Dorsolateral prefrontal cortex (tissue), 122 donors: ENCODE measurements at places on chromosomes 1 and 21. TPM values are rescaled to one million over a fixed set of nuclear protein-coding genes. Genes with fewer than 3 reads are reported as not detected.

Gene ZC3H11A
- 70.7 TPM for total RNA-seq

Gene TMEM82
- total RNA-seq = not detected

Gene SLC2A5
- 25.4 TPM for total RNA-seq

Gene IVL
- not detected for total RNA-seq

Gene OR2L13
- 7.7 TPM for total RNA-seq

Gene DIO1
- not detected for total RNA-seq

Gene TRIM45
- total RNA-seq = 10.2 TPM

Gene CFAP141
- not detected for total RNA-seq

DNA sequence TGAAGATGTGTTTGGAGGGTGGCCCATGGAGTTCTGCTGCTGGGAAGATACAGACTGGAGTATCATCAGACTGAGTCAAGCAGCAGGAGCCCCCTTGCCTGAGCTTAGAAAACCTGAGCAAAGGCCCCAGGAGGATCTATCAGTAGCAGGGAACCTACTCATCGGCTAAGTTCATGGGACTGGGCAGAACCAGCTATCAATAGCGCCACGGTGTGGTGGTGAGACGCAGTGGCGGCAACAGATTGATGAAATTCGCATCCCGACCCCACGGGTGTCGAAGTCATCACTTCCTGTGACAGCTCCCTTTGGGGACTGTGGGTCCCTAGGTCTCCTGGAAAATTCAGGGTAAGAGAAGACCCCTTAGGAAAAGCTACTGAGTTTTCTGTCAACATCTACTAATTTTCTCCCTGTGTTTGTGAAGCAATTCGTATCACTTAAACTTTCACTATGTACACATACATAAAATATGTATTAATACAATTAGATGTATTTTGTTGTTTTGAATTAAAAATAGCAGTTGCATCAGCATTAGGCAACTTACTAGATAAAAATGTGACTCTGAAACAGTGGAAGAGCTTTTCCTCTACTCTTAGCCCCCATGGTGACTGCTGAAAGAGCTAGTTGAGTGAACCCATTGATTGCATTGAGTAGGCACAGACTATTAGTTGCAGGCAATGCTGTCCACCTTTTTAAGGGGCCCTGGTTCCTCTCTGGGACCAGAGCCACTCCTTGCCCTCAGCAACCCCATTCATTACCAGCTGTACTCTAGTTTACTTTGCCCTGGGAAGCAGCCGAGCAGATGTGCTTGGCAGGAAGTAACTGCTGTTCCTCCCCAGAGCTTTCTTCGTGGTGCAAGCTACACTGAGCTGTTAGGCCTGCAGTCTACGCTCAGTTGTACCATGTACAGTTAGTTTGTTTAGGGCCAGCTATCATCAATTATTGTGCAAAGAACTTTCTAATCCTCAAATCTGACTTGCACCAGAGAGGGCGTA lies 7.3 kb upstream of the CACNA1S start:
- peak; percentile 58 for DNase-seq

- DNase-seq = no peak
Observed at GRCh38 chr1:241331328-241332036, 25.5 kb downstream of the RGS7 start.

DNA sequence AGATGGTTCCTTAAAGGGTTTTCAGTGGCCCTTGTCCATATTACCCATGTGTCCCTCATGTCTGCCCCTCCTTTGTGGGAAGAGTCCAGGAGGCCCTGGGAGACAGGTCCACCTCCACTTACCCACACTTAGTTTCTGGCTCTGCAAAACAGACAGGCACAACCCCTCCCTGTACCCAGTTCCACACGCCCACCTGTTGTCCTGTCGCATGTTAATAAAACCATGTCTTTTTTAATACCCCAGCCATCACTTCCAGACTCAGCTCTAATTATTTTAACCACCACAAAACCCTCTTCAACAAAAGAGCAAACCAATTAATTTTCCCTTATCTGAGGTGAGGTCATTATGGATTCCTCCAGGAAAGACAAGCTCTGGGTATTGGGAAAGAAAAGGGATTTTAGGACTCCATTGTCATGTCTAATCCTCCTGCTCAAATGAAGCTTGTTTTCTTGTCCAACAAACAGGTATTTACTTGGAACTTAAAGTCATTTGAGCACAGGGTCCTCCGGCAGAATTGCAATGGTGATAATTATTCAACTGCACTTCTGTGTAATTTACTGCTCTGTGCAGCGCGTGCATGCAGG lies 68.9 kb downstream of the CCDC185 start:
- DNase-seq = no peak

DNA sequence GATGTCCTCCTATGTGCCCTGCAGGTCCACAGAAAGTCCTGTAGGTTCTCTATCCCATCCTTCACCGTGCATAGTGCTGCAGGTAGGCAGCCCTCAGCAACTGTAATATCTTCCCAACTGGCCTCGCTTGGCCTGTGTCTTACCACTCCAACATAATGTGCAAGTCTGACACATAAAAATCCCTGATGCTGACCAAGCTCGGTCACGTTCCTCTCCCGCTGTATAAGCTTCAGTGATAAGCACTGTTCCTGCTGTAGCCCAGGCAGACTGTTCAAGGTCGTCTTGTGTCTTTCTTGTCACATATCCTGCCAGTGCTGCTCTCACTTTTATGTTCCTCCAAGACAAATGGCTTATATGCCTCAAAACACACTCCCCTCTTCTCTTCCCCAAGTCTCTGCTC lies 19.4 kb upstream of the KCNE1 start:
- DNase-seq = no peak

DNA sequence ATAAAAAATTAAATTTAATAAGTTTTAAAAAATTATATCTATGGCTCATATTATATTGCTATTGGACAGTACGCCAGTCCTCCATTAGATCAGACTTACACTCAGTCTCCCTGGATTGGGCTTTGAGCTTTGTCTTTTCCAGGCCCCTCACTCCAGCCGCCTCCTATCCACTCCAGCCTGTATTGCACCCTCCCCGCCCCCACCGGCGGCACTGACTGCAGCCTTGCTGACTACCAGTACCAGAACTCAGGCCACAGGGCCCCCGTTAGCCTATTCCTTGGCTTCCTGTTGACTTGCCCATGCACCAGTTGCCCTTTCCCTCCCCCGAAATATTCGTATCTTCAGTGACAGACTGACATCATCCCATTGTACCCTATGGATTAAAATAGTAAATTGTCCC lies 127.9 kb downstream of the CSMD2 start:
- no peak for DNase-seq

DNA sequence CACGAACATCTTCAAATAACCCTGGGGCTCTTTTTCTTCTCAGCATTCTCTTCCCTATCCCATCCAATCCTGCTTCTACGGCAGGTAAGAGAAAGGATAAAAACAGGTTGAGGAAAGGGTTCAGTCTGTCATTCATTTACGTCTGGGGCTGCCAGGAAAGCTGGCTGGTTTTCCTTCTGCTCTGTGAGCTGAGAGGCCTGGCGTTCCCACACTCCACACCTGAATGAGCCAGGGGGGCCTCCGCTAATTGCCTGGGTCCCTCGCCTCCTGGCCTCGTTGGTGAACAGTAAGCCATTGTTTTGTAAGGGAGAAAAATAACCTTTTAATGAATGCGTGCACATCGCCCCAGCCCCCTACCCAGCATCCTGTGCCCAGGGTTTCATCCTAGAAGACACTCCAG lies 70.8 kb upstream of the SIM2 start:
- no peak for DNase-seq
